Liver (tissue), 10 donors: ENCODE measurements at places on chromosomes 3 and 15. TPM values are rescaled to one million over a fixed set of nuclear protein-coding genes. Genes with fewer than 3 reads are reported as not detected.

Gene P2RY13
- 6.1 TPM for total RNA-seq

Gene NOX5
- total RNA-seq: under 0.01 TPM

DNA sequence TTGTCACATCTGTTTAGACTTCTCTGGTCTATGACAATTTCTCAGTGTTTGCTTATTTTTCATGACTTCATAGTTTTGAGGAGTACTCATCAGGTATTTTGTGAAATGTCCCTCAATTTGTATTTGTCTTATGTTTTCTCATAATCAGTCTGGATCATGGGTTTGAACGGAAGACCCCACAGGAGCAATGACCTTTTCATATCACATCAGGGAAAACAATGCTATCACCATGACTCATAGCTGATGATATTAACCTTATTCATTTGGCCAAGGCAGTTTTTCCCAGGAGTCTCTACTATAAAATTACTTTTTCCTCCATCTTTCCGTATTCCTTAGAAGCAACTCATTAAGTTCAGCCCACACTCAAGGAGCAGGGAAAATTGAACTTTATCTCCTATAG lies 32.7 kb downstream of the AADACL2 start:
- no peak overlapping the region for H3K27ac ChIP-seq
- no peak overlapping the region for H3K4me3 ChIP-seq
- H3K4me1 ChIP-seq: peaks cover 20% of the 10 kb centered on the region
- H3K27me3 ChIP-seq: no peaks in the 10 kb centered on the region
- H3K36me3 ChIP-seq: no peaks in the 10 kb centered on the region

- no peaks in the 10 kb centered on the region for H3K4me1 ChIP-seq
- H3K4me3 ChIP-seq: no peak overlapping the region
- H3K27ac ChIP-seq: no peak overlapping the region
- no peaks in the 10 kb centered on the region for H3K27me3 ChIP-seq
Observed at GRCh38 chr15:39741258-39741657, 41.4 kb downstream of the FSIP1 start.

DNA sequence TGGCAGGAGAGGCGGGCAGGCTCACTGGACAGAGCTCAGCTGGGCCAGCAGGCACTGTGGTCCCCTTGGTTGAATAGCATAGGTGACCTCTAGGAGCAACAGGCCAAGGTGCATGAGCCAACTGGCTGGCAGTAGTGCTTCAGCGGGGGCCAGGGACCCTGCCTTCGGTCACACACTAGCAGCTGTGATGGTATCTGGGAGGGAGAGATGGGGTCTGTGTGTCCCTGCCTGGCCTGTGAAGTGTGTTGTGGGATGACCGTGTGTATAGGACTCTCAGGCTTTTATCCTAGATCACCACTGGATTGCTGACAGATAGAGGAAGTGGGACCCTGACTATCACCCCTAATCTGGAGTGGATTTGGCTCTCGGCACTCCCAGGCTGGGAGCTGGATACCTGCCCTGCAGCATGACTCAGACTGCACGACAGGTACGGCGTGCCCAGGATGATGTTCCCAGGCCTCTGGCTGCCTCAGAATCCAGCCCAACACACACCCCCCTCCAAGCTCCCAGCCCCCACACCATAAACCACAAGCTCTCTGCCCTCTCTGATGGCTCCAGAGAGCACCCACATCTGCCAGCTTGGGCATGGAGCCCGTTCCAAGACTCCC lies 7.8 kb downstream of the RPS17 start:
- peaks cover 9% of the 10 kb centered on the region for H3K36me3 ChIP-seq
- H3K27me3 ChIP-seq: no peaks in the 10 kb centered on the region
- DNase-seq: peak; percentile 13
- no peak overlapping the region for H3K4me3 ChIP-seq
- peaks cover 6% of the 10 kb centered on the region for H3K4me1 ChIP-seq
- no peak overlapping the region for H3K27ac ChIP-seq

Gene TM4SF18
- total RNA-seq: 12.6 TPM

DNA sequence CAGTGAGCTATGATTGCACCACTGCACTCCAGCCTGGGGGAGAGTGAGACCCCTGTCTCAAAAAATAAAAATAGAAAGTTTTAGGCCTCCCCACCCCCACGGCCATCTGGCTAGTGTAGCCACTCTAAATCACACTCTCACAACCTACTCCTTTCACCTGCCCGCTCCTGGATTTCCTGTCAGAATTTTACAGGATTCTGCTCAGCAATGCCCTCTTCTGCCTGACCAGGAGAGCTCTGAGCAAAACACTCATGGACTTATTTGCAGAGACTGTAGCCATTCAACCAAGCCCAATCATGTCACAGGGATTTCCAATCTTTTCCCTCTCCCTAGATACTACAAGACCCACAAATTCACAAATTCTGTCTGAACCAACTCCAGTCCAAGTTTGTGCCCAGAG lies 242.6 kb upstream of the TPRG1 start:
- peaks cover 10% of the 10 kb centered on the region for H3K4me1 ChIP-seq
- no peak for DNase-seq
- H3K4me3 ChIP-seq: no peak overlapping the region
- H3K27ac ChIP-seq: no peak overlapping the region
- no peaks in the 10 kb centered on the region for H3K27me3 ChIP-seq

- no peak overlapping the region for H3K4me3 ChIP-seq
- H3K27ac ChIP-seq: no peak overlapping the region
- H3K36me3 ChIP-seq: no peaks in the 10 kb centered on the region
- no peaks in the 10 kb centered on the region for H3K27me3 ChIP-seq
Observed at GRCh38 chr3:28645149-28645548, 296.5 kb upstream of the AZI2 start.

DNA sequence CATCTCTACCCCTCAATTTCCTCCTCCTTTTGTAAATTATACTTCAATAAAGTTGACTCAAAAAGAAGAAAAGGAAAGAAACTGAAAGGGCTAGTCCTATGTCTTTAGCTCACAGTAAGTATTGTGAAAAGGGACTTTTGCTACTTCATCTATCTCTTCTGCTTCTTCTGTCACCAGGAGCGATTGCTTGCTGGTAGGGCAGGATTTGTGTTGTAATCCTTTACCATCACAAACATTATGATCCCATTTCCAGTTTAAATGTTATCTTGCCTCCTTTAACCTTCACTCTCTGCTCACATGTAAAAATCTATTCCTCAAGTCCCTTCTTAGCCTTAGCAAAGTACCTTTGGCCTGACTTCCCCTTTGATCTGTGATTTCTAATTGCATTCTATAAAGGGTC lies 537.1 kb downstream of the AGBL1 start:
- no peak for DNase-seq
- H3K36me3 ChIP-seq: no peaks in the 10 kb centered on the region
- H3K27me3 ChIP-seq: peaks cover 2% of the 10 kb centered on the region
- no peak overlapping the region for H3K27ac ChIP-seq
- no peaks in the 10 kb centered on the region for H3K4me1 ChIP-seq

DNA sequence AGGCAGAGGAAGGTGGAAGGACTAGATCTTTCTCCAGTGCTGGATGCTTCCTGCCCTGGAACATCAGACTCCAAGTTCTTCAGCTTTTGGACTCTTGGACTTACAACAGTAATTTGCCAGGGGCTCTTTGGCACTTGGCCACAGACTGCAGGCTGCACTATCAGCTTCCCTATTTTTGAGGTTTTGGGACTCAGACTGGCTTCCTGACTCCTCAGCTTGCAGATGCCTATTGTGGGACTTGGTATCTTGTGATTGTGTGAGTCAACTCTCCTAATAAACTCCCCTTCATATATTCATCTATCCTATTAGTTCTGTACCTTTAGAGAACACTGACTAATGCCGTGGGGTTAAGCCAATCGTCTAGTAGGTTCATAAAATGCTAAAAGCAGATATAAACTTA lies 8.8 kb upstream of the B3GNT5 start:
- H3K27me3 ChIP-seq: no peaks in the 10 kb centered on the region
- peaks cover 6% of the 10 kb centered on the region for H3K4me1 ChIP-seq
- H3K36me3 ChIP-seq: no peaks in the 10 kb centered on the region
- no peak for DNase-seq

DNA sequence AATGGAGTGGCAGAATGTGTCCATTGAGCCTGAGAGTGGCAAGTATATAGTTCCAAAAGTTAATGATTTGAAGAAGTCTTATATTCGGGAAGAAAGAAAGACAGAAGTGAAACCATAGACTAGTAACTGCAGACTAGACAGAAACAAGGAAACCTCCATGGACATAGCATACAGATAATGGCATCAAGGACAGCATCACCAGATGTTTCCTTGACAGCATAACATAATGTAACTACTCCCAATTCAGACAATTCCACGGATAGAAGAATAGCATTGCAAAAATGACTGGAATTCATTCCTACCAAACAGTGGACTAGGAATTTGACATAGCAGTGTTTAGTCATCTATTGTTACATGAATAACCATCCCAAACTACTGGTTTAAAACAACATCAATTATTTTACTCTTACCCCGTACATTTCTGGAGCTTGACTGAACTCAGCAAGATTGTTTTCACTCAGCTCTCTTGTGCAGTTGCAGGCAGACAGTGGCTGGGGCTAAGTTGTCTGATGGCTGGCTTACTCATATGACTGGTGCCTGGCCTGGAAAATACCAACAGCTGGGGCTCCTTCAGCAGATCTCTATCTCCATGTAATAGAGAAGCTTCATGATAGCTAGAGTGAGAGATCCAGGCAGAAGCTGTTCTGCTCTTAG lies 109.7 kb upstream of the GADL1 start:
- no peaks in the 10 kb centered on the region for H3K27me3 ChIP-seq
- DNase-seq: no peak
- H3K36me3 ChIP-seq: no peaks in the 10 kb centered on the region

DNA sequence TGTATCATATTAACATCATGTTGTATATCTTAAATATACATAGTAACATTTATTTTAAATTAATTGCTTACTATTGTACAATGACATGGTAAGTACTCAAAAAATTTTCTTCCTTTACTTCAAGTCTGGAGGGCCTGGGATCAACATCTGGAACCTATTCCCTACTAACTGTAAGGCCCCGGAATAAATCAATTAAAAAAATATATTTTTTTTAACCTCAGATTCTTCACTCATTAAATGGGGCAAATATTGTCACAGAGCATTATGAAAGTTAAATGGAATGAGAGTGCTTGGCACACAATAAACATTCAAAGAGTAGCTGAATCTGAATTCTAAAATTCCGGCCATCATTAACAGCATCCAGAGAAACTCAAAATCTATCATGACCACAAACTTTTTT lies 16.5 kb downstream of the GSK3B start:
- no peak overlapping the region for H3K4me3 ChIP-seq
- no peak for DNase-seq
- no peak overlapping the region for H3K27ac ChIP-seq
- no peaks in the 10 kb centered on the region for H3K36me3 ChIP-seq
- no peaks in the 10 kb centered on the region for H3K4me1 ChIP-seq

GRCh38 chr3:120846073-120846472 lies 61.9 kb upstream of the STXBP5L start:
- DNase-seq: no peak
- H3K4me1 ChIP-seq: no peaks in the 10 kb centered on the region
- no peak overlapping the region for H3K4me3 ChIP-seq
- no peaks in the 10 kb centered on the region for H3K36me3 ChIP-seq

DNA sequence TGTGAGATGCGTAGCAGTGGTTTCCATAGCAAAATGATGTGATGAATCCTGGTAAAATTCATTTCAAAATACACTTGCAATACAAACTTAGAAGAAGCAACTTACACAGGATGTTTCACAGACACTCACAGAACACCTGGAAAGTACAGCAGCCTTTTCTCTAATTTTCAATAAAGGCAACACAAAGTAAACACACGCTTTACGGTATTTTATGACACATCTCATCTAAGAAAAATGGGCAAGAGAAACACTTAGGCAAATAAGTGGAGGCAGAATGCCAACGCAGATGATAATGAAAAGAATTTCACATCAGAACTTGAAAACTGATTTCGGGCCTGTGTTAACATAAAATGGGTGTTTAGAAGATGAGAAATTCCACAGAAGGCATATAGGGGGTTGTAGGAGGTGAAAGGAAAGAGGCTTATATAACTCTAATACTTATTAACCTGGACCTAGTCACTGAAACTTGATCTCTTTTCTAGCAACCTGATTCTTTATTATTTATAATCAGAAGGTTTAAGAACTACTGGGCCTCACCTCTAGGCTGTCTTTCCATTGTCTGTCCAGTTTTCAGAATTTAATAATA lies 25.6 kb upstream of the MAP3K13 start:
- no peaks in the 10 kb centered on the region for H3K36me3 ChIP-seq
- DNase-seq: no peak

Gene PIF1
- total RNA-seq: 7.3 TPM

- H3K27me3 ChIP-seq: no peaks in the 10 kb centered on the region
- peaks cover 8% of the 10 kb centered on the region for H3K4me1 ChIP-seq
Observed at GRCh38 chr3:50336452-50337174, 4.0 kb downstream of the RASSF1 start.

Gene ZNF660
- 2.7 TPM for total RNA-seq

Gene CCR9
- not detected for total RNA-seq

Gene GOLGA8R
- 1.3 TPM for total RNA-seq

- H3K4me3 ChIP-seq: peak within 1 kb of the TSS; percentile 80
- peak; percentile 44 for DNase-seq
- H3K4me1 ChIP-seq: peaks cover 12% of the 10 kb centered on the region
Observed at GRCh38 chr15:89912674-89913396, at the start of gene ARPIN. TSS of gene ARPIN (minus strand) at chr15:89912952. CDS start at chr15:89912835, 117 bp downstream.

DNA sequence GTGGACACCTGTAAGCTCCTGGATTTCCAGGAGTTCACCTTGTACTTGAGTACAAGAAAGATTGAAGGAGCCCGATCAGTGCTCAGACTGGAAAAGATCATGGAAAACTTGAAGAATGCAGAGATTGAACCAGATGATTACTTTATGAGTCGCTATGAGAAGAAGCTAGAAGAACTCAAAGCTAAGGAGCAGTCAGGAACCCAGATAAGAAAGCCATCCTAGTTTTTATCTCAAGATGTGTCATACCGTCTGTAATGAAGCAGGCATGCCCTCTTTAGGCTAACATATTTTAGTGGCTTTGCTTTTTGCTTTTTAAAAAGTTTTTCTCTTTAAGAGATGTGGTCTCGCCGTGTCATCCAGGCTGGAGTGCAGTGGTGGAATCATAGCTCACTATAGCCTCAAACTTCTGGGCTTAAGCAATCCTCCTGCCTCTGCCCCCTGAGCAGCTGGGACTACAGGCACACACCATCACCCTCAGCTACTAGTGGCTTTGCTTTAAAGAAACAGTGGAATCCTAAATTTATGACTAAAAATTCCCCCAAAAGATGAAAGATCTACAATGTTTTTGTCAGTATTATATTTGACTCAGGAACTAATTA lies 28.1 kb downstream of the EXOG start:
- H3K27me3 ChIP-seq: no peaks in the 10 kb centered on the region
- DNase-seq: no peak
- H3K36me3 ChIP-seq: peaks cover 7% of the 10 kb centered on the region
- no peak overlapping the region for H3K27ac ChIP-seq
- no peak overlapping the region for H3K4me3 ChIP-seq

Gene LOXL1
- total RNA-seq: 1.4 TPM

GRCh38 chr15:36361351-36361870 lies 218.0 kb upstream of the CDIN1 start:
- no peaks in the 10 kb centered on the region for H3K36me3 ChIP-seq
- H3K4me3 ChIP-seq: no peak overlapping the region

DNA sequence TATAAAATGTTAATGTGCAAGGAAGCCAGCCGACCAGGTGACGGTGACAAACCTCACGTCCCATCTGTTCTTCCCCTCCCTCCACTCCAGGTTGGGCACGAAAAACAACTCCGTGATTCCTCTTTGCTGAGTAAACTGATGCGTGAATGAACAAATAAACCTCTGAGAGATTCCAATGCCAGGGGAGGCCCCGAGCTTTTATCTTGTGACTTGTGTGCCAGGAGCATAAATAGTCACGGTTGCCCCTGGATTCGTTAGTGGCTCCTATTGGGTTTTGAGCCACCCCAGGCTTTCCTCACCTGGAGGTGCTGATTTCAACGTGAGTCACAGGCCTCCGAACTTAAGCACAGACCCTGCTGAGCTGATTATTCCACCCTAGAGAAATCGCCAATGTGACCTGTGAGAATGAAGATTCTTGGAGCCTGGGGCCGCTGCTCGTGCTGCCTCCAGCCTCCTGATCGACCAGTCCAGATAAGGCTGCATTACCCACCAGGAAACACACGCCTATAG lies 119.2 kb downstream of the SHQ1 start:
- no peaks in the 10 kb centered on the region for H3K36me3 ChIP-seq
- no peak for DNase-seq
- no peak overlapping the region for H3K4me3 ChIP-seq

Gene CSPG4
- 1.5 TPM for total RNA-seq
